ENCODE measurements at places on chromosomes 16 and 17. TPM values are rescaled to one million over a fixed set of nuclear protein-coding genes. Genes with fewer than 3 reads are reported as not detected.

Gene ASIC2
- 3.8 TPM for polyA plus RNA-seq

DNA sequence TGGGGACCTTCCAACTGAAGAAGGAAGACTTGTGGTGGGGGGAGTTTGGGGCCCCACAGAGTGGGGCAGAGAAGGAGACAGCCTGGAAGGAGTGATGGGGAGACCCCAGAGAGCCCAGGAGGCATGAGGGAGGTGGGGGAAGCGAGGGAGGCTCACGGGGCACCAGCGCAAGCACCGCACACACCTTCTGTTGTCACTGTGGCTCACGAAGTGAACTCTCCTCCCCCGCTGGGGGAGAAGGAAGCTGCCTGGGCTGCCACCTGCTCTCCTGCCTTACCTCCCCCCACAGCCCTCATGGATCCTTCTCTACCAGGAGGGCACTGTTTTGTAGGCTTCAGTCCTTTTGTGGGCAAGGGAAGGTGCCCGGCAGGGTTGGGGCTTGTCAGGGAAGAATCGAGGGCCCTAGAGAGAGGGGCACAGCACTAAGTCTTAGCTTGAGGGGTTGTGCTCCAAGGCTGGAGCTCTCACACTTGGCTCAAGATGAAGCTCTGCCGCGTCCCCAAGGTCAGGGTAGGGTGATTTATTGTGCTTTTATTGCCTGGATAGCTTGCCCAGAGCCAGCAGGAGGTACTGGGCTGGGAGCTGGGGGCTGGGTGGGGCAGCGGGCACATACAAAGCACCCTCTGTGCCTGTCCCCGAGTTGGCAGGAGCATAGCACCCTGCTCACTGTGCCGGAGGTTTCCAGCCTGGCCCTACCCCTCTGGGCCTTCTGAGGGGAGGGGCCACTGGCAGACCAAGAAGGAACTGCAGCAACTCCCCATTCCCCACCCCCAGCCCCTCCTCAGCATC is 4.6 kb upstream of the STARD3 start:
- no peak for DNase-seq

DNA sequence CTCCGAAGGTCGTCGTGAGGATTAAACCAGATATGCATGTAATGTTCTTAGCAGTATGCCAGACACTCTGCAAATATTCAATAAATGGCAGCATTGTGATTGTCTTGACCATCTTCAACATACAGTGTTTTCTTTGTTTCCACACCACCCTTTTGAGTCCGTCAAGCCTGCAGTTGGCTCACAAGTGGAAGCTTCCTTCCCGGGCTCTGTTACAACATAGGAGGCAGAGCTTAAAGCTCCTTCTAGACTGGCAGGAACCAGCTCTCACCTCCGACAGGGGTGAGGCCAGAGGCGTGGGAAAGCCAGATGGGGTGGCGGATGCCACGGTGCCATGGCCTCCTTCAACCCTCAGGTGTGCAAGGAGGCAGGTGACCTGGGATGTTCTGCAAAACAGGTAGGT is 138.3 kb downstream of the FOXL1 start:
- no peak for DNase-seq

Gene PNMT
- 2.1 TPM for polyA plus RNA-seq

GRCh38 chr16:4936181-4936990 is 562 bp downstream of the PPL start:
- no peak for DNase-seq

- no peak for DNase-seq
Measured at GRCh38 chr16:53945996-53946395, 242.0 kb downstream of the FTO start.

- DNase-seq: no peak
Measured at GRCh38 chr16:51243936-51244436, 92.9 kb upstream of the SALL1 start.

DNA sequence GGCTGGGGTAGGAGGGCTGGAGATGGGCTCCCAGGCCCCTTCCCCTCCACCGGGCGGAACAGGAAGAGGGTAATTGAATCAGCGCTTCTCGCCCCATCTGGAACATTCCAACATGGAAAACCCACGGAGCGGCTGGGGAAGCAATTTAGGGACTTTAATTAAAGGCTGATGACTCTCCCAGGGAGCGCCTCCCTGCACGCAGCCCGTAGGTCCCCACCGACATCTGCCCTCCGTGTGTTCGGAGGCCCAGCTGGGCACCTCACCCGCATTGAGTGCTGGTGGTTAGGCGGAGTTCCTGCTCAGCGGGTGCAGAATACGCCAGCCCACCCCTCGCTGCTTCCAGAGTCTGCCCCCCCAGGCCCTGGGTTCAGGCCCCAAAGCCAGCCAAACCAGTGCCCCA is 10.0 kb downstream of the HS3ST6 start:
- no peak for DNase-seq

DNA sequence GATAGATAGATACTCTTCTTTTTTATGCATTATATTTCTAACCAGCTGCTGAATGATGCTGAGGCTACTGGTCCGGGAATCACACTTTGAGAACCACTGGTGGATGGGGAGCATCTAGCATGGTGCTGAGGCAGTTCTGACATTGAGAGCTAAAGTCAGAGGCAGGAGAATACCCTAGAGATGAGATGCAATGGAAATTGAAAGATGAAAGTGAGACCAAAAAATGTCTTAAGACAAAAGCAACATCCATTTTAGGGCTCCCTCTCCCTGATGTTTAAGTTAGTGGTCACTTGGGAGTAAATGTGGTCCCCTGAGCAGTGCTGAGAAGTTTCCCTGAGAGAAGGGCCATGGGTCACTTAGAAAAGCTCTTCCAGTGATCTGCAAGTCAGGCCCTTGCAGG is 6.8 kb downstream of the PCTP start:
- no peak for DNase-seq

GRCh38 chr17:64423881-64424280 is 25.0 kb upstream of the MILR1 start:
- DNase-seq: no peak

GRCh38 chr16:54482892-54483574 is 196.4 kb upstream of the IRX3 start:
- no peak for DNase-seq

GRCh38 chr16:27152121-27152520 is 51.2 kb upstream of the KDM8 start:
- no peak for DNase-seq

DNA sequence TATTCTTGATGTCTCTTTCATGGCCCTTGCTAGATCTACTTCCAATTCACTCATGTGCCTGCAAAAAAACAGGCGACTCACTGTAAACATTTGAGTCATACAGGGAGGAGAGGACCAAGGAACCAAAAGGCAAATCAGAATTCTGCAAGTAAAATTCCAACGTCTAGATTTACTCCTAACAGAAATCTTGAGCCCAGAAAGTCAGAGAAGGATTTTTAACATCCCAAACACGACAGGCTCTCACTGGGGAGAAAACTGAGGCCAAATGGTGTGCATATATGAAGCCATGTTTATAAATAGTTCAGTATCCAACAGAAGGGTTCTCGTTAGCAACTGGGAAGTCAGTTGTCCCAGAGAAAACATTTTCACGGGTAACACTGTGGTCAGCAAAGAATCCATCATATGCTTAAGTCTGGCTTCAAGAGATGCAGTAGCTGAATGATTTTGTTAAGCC is 40.1 kb downstream of the LITAF start:
- DNase-seq: no peak

GRCh38 chr16:3520413-3520812 is 19.6 kb downstream of the CLUAP1 start:
- peak; percentile 69 for DNase-seq

GRCh38 chr16:17556276-17557052 is 85.7 kb upstream of the XYLT1 start:
- DNase-seq: no peak

GRCh38 chr17:74601944-74602572 is 10.0 kb upstream of the CD300LD start:
- no peak for DNase-seq

Gene RCVRN
- polyA plus RNA-seq: 0.22 TPM

GRCh38 chr17:33647956-33648355 is 354.9 kb upstream of the ASIC2 start:
- no peak for DNase-seq

Gene EPX
- polyA plus RNA-seq: 0.99 TPM

DNA sequence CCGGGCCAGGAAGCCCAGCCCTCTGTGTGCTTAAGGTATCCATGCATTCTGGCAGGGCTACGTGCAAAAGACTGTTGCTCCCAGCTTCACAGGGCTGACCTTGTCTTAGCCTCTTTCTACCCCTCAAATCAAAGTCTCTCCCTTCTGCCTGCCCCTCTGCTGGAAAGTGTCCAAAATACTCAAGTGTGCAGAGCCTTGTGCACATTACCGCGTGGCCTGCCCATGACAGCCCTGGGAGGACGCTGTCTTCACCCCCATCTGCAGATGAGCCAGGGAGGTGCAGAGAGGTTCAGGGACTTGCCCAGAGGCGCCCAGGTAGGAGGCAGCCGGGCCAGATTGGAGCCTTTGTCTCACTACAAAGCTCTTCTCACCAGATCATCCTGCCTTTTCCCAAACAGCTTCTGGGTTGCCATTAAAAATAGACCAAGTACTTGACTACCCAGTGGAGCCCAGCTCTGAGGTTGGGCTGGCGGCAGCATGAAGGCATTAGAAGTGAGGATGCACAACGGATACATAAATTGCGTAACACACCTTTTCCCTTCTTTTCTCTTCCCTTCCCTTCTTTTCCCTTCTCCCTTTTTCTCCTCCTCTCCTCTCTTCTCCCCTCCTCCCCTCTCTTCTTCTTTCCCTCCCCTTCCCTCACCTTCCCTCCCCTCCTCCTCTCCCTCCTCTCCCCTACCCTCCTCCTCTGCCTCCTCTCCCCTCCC is 3.5 kb downstream of the CACNG4 start:
- no peak for DNase-seq

DNA sequence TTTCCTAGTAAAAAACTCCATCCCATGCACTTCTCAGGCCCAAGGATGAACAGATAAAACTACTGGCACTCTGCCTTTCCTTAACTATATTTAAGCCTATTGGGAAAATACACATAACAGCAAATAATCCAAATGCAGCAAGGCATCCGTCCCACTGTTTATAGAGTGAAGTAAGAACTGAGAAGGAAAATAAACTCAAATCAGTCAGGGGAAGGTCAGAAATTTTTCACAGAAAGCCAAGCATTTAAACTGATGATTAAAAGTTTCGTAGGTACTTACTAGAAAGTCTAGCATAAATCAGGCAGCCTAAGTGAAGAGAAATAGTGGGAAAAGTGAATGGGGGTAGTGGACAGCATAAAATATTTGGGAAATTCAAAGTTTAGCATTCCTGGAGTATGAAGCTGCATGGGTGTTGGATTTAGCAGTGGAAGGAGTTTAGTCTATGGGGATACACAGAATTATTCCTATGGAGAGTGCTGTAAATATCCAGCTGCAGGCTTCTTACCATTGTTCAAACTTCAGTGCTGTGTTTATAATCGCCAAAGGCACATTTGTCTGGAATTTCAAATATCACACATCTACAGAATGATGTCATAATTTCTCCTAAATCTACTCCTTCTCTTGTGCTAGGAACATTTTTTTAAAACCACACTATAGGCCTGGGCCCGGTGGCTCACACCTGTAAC is 1131.0 kb upstream of the GOT2 start:
- DNase-seq: no peak

DNA sequence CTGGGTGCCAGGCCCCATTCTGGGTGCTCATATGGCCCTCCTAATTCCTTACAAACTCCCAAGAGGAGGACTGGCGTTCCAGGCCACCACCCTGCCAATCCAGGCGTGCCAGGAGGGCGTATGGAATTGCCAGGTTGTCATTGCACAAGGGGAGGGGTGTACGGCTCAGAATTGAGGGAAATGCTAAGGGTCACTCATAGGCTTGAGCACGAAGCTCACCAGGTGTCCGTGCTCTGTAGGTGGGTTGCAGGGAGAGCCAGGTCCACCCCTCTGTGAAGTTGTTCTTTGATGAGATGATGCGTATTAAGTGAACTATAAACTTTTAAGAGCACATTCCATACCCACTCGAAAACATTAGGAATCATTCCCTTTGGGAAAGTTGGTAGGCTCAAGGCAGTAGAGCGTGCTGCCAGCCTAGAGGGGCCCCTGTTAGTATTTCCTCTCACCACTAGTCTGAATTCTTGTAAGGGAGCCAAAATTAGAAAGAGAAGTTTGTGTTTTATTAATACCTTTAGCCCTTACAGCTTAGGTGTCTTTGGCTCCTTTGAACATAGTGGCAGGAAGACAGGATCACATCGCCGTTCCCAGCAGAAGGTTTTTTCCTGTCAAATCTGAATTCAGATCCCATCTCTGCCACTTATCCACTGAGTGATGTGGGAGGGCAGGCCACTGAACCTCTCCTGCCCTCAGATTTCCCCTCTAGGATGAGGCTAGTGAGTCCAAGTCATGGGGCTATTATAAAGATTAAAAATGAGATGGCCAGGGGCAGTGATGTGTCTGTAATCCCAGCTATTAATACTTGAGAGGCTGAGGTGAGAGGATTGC is 38.7 kb upstream of the NFAT5 start:
- DNase-seq: no peak

DNA sequence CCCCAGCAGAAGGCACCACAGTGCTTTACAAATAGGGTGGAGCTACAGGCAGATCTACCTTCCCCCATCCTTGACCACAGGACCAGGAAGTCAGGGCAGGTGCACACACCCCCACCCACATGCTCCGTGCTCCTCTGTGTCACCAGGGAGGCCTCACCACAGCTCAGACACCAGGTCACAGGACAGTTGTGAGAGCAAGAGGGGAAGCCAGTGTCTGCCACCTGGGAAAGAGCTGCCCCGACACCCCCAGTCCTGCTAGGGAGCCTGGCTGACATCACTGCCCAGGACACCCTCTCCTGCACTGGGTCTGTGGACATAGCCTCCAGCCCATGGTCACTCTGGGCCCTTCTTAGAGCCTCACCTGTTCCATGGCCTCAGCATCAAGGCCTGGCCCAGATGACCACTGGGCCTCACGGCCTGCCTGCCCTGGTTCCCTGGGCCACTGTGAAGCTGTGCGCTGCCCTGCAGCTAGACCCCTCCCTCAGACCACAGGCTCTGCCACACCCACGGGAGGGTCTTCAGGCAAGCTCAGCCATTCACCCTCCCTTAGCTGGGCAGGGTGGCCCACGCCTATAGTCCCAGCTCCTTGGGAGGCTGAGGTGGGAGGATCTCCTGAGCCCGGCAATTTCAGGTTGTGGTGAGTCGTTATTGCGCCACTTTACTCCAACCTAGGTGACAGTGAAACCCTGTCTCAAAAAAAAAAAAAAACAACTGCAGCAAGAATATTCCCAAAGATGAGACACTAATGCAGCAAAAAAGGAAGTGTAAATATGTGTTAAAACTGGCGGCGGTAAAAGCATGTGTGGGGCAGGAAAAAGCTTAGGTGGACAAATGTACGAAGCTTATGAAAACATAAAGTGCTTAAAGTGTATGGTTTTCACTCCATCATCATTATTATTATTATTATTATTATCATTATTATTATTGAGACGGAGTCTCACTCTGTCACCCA is 14.2 kb downstream of the POLR3K start:
- no peak for DNase-seq

Gene NPIPB12
- polyA plus RNA-seq: 18.4 TPM

Gene NPIPB9
- 1.7 TPM for polyA plus RNA-seq

Gene KCNH4
- not detected for polyA plus RNA-seq

- DNase-seq: no peak
Measured at GRCh38 chr16:73823205-73823849, 473.3 kb upstream of the PSMD7 start.

DNA sequence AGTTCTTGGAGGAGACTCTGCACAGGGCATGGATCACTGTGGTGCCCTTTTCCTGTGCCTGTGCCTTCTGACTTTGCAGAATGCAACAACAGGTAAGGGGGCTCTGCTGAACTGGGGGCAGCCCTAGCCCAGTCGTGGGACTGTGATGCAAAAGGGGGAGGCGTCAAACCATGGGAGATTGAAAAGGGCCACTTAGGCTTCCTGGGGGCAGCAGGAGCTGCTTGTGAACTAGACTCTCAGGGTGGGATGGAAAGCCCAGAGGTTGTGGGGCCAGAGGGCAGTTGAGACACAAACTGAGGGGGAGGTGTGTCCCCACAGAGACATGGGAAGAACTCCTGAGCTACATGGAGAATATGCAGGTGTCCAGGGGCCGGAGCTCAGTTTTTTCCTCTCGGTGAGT is 19.6 kb downstream of the ADGRG5 start:
- DNase-seq: no peak
